ENCODE measurements at places on chromosomes 2 and 18. TPM values are rescaled to one million over a fixed set of nuclear protein-coding genes. Genes with fewer than 3 reads are reported as not detected.

GRCh38 chr2:239431536-239431935 lies 30.7 kb upstream of the HDAC4 start:
- H3K27me3 ChIP-seq: no peaks in the 10 kb centered on the region
- no peak overlapping the region for H3K4me3 ChIP-seq
- no peaks in the 10 kb centered on the region for H3K36me3 ChIP-seq
- no peak for DNase-seq

DNA sequence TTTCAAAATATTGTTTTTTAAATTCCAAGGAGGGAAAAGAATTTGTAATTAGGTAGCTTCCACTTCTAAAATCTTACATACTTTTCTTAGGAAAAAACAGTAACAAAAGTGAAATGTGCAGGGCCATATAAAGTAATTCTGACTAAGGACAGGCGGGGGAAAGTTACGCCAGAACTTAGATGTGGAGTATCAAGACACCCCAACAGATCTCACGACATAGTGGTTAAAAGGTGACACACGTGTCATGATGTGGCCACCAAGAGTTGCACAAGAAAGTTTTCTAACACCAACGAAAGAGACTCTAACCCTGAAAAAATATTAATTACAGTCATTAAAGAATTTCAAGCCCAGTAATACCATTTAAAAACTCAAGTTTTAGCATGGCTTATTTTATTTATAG lies 51.0 kb downstream of the KIDINS220 start:
- no peak for DNase-seq
- H3K36me3 ChIP-seq: peaks cover 4% of the 10 kb centered on the region
- H3K27me3 ChIP-seq: no peaks in the 10 kb centered on the region
- no peak overlapping the region for H3K4me3 ChIP-seq
- no peak overlapping the region for H3K27ac ChIP-seq

GRCh38 chr2:190646780-190647522 lies 1.9 kb upstream of the NAB1 start:
- no peaks in the 10 kb centered on the region for H3K36me3 ChIP-seq
- no peak for DNase-seq
- H3K27me3 ChIP-seq: no peaks in the 10 kb centered on the region
- no peaks in the 10 kb centered on the region for H3K4me1 ChIP-seq

DNA sequence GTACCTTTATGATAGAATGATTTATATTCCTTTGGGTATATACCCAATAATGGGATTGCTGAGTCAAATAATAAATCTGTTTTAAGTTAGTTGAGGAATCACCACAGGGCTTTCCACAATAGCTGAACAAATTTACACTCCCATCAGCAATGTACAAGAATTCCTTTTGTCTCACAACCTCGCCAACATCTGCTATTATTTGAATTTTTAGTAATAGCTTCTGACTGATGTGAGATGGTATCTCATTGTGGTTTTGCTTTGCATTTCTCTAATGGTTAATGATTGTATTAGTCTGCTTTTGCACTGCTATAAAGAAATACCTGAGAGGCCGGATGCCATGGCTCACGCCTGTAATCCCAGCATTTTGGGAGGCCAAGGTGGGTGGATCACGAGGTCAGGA lies 1387.6 kb upstream of the ACVR2A start:
- H3K4me3 ChIP-seq: no peak overlapping the region
- H3K36me3 ChIP-seq: no peaks in the 10 kb centered on the region
- H3K27me3 ChIP-seq: no peaks in the 10 kb centered on the region
- no peaks in the 10 kb centered on the region for H3K4me1 ChIP-seq
- H3K27ac ChIP-seq: no peak overlapping the region

DNA sequence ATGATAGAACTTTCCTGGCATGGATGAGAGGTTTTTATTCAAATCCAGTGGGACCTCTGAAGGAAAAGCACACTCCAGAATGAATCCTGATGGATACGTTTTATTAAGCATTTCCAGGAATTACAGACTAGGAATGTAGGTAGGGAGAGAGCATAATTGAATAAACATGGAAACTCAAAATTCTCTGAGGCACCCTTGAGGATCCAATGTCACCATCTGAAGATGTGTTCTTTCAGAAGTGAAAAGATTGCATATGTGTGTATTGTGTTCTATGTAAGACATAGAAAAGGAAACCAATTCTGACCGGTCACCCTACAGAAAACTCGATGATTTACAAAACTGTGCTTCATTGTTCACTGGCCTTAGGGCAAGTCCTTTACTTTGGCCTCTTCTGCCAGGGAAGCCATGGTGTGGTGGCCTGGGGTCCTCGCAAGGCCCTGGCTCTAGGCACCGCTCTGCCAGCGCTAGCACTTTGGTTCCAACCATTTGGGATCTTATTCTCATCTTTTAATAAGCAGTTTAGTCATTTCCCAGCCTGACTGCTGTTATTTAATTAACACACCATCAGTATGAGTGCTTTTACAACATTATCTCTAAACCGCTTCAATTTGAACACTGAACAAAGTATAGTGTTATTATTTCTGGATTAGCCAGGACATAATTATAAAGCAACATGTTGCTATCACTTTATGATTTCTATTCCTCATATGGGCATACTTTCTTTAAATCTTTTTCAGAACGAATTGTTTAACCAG lies 4.5 kb upstream of the GKN1 start:
- no peaks in the 10 kb centered on the region for H3K4me1 ChIP-seq
- H3K27me3 ChIP-seq: no peaks in the 10 kb centered on the region
- DNase-seq: no peak
- H3K27ac ChIP-seq: no peak overlapping the region
- H3K4me3 ChIP-seq: no peak overlapping the region

DNA sequence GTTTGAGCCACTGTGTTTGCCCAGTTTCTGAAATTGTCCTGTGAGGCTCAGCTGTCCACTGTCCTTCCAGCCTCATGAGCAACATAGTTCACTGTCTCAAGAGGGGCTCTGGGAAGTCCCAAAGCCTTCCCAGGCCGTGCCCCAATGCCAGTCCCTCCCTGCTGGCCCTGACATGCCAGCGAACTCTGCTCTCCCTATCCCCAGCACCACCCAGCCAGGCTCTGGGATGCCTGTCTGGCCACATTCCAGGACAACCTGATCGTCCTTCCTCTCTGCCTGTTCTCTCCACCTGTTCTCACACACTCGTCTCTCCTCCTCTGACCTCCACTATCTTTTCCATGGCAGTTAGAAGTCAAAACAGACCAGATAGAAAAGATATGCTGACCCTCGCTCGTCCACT lies 278.0 kb upstream of the ID2 start:
- no peaks in the 10 kb centered on the region for H3K4me1 ChIP-seq
- H3K27me3 ChIP-seq: no peaks in the 10 kb centered on the region
- H3K36me3 ChIP-seq: no peaks in the 10 kb centered on the region
- H3K4me3 ChIP-seq: no peak overlapping the region
- no peak overlapping the region for H3K27ac ChIP-seq

DNA sequence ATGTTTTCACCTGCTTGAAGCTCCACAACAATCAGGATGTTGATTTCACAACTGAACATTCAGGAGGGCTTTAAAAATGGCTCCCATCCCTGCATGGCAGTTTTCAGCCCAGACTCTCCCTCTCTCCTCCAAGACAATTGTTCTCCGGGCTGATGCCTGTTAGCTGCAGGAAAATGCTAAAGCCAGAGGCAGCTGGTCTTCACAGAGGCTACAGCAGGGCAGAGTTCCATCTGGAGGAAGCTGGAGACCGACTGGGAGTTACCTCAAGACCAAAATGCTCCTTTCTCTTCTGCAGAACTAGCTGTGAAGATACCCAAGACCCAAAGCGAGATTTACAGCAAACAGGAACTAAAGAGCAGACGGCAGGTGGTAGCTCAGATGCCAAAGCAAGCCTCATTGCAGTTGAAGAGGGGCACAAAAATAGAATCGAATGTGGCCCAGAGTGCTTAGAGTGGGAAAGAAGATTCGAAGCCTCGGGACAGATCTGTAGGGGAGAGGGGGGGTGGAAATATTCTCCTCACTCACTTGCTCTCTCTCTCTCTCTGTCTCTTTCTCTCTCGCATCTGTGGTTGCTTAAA lies 423.6 kb downstream of the ZNF521 start:
- H3K36me3 ChIP-seq: no peaks in the 10 kb centered on the region
- H3K27me3 ChIP-seq: no peaks in the 10 kb centered on the region
- DNase-seq: no peak
- H3K4me3 ChIP-seq: no peak overlapping the region
- no peaks in the 10 kb centered on the region for H3K4me1 ChIP-seq

DNA sequence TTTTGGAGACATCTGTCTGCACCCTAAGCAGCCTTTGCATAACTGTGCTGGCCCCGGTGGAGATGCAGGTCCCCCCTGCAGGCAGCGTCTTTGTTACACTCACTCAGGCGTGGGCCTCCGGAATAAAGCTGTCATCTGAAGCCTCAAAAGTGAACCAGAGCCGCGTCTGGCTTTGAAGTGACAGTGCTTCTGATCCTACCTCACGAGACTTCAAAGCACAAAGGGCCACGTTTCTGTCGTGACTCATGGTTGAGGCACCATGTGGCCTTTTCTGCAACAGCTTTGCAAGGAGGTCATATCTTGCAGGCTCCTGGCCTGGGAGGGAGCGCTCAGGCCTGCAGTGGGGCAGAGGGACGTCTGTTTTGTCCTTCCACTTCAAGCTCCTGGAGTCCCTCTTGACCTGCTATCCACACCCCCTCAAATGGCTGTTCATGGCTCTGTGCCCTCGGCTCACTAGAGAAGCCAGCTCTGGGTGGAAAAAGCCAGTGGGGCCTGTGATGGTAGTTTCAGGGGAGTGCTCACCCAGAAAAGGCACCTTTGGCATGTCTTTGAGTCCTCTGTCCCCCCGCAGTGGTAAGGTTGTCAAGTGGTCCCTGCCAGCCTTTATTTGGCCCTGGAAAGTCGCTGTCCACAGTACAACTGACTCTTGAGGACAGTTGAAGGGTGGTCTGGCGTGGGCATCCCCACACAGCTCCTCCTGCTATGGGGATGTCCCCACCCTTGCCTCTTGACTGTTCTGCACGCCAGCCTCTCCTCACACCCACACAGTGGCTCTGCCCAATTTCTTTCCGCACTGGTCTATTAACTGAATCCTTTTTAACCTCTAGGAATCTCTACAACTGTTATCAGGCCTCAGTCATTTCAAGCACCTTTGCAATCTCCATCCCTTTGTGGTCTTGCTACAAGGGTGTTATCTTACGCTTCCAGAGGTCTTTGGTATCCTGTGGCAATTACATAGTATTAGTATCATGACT lies 19.3 kb downstream of the GPR55 start:
- H3K4me3 ChIP-seq: no peak overlapping the region
- H3K27ac ChIP-seq: no peak overlapping the region
- H3K4me1 ChIP-seq: no peaks in the 10 kb centered on the region
- H3K27me3 ChIP-seq: no peaks in the 10 kb centered on the region
- DNase-seq: no peak

GRCh38 chr2:120243875-120244553 lies 8.6 kb upstream of the RALB start:
- no peaks in the 10 kb centered on the region for H3K36me3 ChIP-seq
- DNase-seq: no peak
- H3K4me3 ChIP-seq: no peak overlapping the region
- H3K27ac ChIP-seq: no peak overlapping the region

DNA sequence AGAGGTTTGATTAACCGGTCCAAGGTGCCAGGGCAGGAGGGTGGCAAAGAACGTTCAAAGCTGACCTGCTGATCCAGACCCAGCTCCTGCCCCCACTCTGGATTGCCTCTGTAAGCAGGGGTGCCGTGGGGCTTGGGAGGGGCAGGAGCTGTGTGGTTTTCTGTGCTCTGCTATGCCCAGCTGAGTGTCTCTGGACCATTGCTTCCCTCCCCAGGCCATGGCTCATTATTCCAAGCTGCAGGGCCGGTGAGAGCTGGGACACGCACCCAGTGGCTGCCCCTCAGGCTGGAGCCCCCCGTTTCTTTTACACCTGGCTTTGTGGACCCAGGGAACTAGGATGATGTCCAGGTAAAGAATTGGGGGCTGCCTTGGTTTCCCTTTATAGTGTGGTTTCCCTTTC lies 238.4 kb upstream of the HS6ST1 start:
- no peaks in the 10 kb centered on the region for H3K27me3 ChIP-seq
- no peaks in the 10 kb centered on the region for H3K4me1 ChIP-seq
- no peak overlapping the region for H3K27ac ChIP-seq
- H3K4me3 ChIP-seq: no peak overlapping the region
- no peak for DNase-seq

DNA sequence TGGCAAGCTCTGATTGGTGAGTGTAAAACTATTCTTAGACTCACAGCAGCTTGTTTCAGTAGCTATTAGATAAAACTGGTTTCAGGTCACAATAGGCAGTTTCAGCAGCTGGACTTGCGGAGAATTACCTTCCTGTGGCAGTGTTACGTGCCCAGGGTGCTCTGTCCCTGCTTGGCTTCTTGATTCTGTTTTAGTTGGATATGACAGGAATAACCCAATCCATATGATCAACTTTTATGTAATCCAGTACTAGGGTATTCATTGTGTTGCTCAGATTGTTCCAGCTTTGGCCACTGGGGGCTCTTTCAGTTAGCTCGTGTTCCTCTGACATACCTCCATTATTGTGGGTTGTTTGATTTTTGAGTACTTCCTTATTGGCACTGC lies 43.1 kb downstream of the INPP4A start:
- H3K27ac ChIP-seq: no peak overlapping the region
- no peaks in the 10 kb centered on the region for H3K4me1 ChIP-seq
- no peak overlapping the region for H3K4me3 ChIP-seq
- DNase-seq: no peak
- no peaks in the 10 kb centered on the region for H3K27me3 ChIP-seq
- H3K36me3 ChIP-seq: no peaks in the 10 kb centered on the region

- no peak overlapping the region for H3K27ac ChIP-seq
- no peak overlapping the region for H3K4me3 ChIP-seq
- H3K27me3 ChIP-seq: no peaks in the 10 kb centered on the region
Measured at GRCh38 chr18:51382081-51382480, 184.6 kb upstream of the MEX3C start.

DNA sequence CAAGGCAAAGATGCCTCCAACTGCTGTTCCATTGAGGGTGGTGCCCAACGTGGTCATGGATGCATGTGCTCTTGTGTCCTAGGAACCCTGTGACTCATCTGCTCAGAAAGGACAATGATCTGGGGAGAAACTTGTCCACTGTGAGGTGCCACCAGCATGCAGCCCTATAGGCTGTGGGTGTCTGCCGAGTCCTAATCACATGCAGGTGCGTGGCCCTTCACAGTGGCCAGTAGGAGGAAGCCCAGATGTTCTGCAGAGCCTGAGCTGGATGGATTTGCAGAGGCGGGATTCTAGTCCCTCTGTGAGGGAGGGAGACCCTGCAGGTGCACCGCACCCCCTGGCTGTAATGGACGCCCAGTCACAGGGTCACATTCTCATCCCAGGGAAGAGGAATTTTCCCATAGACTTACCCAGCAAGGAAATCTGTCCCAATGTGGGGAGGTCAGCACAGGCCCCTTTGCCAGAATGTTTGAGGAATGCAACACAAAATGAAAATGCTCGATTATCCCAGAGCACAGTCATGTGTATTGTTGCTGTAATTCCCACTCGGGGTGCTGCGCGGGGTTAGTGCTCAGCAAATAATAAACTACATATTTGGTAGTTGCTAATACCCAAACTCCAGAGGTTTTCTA lies 13.9 kb downstream of the GDF7 start:
- H3K27ac ChIP-seq: no peak overlapping the region
- no peaks in the 10 kb centered on the region for H3K4me1 ChIP-seq
- H3K4me3 ChIP-seq: no peak overlapping the region
- H3K27me3 ChIP-seq: no peaks in the 10 kb centered on the region
- peaks cover 7% of the 10 kb centered on the region for H3K36me3 ChIP-seq

REEP1 gene
- total RNA-seq: 4.3 TPM

PLEK gene
- 17.3 TPM for total RNA-seq

LBH gene
- total RNA-seq: 81.9 TPM

LCT gene
- total RNA-seq: not detected

CGREF1 gene
- total RNA-seq: 3.7 TPM

FAM124B gene
- total RNA-seq: 2.0 TPM

SETBP1 gene
- total RNA-seq: 71.7 TPM

CCDC68 gene
- 6.1 TPM for total RNA-seq

COLEC12 gene
- 7.4 TPM for total RNA-seq

KCNS3 gene
- 7.3 TPM for total RNA-seq

GPR75 gene
- 2.4 TPM for total RNA-seq

COL6A3 gene
- 59.5 TPM for total RNA-seq

Data from kidney (tissue), 22 donors.